ENCODE measurements at places on chromosomes 2 and 18. TPM values are rescaled to one million over a fixed set of nuclear protein-coding genes. Genes with fewer than 3 reads are reported as not detected.

GRCh38 chr2:66507673-66508201 lies 72.8 kb downstream of the MEIS1 start:
- DNase-seq, result no peak

DNA sequence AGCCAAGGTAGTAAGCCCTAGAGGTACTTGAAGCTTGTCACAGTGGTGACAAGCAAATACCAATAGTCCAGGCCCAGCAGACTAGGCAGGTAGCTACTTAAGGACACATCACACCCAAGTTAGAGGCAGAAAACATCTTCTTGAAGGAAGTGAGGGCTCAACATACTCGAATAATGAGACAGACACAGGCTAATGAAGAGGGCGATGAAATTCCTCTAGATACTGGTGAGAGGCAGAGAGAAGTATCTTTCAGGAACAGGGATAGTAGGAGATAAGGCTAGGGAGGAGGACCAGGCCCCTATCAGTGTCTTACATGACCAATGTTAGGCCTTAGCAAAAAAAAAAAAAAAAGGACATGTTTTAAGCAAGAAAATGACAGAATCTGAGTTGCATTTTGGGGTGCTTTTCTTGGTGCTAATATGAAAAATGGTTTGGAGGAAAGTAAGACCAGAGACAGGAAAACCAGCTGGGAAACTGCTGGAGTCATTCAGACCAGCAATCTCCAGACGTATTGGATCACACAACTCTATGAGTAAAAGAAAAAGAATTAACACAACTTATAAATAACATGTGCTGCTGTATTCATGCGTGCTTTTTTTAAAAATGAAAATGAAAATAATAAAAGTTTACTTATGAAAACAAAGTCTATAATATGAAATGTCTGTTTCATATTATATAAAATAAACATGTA lies 37.7 kb downstream of the COBLL1 start:
- DNase-seq, result no peak

DNA sequence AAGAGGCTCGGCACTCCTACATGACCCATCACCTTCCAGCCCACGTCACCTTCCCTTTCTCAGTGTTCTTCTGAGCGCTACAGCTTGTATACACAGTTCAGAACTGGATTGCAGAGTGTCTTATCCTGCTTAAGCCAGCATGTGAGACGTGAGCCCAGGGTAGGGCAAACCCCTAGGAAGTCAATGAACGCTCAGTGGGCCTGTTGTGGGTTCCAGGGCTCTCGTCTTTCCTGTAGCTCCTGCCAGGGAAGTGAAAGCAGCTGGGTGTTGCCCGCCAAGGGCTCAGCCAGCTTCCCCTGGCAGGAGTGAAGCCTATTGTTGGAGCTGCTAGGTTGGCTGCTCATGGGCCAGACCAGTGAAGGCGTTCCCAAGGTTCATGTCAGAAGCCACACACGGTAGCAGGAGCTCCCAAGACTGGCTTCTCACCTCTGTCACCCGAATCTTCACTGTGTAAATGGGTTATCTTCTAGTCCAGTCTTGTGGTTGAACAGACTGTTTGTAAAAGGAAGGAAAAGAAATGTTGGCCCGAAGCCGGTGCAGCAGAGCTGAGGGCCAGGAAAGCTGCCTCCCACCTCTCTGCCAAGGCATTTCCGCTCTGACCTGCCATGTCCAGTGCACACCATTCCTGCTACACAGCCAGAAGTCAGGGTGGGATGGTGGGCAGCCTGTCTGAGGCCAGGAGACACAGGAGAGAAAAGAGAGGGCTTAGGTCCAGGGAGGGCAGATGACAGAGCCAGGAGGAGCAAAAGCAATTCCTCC lies 69.6 kb upstream of the RMDN2 start:
- DNase-seq, result no peak

DNA sequence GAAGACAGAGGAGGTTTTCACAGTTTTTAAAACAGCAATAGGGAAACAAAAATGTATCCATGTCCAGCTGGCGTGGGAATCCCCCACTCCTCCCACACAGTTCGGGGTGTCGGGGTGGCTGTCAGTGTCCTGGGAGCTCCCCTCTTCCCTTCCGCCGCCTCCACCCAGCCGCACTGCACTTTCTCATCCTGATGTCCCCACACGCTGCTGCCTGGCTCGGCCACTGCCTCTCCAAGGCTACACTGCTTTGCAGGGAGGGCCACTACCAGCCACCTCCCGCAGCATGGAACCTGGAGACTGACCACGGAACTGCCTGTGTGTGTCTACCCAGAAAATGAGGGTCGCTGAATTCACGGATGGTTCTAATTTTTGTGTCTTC lies 138.7 kb upstream of the CTDP1 start:
- no peak for DNase-seq

DNA sequence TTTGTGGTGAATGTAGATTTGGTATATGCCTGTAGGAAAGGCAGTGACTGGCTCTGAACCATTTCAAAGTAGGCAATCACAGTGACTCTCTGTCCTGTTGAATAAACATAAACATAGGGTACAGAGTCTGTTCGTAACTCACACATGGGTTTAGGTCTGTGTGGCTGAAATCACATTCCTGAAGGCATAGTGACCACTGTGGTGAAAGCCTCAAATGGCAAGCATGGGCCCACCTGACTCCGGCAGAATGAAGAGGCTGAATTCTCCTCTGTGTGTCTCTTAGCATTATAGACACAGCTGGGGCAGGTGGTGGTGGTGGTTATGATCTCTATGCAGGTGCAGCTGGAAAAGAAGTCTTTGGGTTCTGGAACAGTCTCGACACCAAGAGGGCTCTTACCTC lies 61.2 kb downstream of the ITGA6 start:
- DNase-seq, result no peak

The SULT1C4 gene
- total RNA-seq, result 8.8 TPM

The PARD3B gene
- total RNA-seq, result 12.3 TPM

GRCh38 chr2:31943636-31944225 lies 67.1 kb downstream of the MEMO1 start:
- no peak for DNase-seq

DNA sequence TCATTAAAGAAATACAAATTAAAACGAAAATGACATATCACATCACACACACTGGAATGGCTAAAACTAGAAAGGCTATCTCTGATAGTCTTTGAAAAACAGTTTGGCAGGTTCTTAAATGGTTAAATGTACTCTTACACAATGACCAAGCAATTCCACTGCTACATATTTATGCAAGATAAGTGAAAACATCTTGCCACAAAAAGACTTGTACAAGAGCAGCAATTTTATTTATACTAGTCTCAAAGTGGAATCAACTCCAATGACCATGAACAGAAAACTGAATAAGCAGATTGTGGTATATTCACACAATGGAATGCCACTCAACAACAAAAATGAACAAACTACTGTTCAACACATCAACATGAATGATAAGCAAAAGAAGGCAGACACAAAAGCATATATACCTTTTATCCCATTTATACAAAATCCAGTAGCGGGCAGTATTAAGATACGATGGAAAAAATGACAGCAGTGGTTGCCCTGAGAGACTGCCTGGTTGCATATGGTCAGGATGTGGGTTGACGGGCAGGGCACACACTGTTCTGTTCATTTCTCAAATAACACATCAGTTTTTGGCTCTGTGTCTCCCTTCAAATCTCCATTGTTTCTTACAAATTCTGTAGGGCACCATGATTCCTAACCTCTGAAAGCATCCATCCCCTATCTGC lies 25.4 kb downstream of the SP100 start:
- DNase-seq, result no peak

DNA sequence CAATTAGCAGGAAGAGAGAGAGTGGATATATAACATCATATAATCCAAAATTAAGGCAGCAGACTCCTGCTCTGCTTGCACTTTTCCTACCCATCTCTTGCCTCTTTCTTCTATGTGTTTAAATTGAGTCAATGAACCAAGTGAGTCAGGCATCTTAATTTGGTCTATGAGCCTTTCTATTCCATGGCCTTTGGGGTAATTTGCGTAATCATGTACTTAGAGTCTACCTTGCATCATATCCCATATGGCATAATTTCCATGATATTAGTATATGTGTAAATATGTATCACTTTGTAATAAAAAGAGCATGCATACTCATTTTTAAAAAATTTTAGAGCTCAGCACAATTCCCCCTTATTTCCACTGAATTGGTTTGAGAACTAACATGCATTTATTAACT lies 555.2 kb downstream of the STK39 start:
- DNase-seq, result no peak

The ANKRD30BL gene
- total RNA-seq, result 1.2 TPM

DNA sequence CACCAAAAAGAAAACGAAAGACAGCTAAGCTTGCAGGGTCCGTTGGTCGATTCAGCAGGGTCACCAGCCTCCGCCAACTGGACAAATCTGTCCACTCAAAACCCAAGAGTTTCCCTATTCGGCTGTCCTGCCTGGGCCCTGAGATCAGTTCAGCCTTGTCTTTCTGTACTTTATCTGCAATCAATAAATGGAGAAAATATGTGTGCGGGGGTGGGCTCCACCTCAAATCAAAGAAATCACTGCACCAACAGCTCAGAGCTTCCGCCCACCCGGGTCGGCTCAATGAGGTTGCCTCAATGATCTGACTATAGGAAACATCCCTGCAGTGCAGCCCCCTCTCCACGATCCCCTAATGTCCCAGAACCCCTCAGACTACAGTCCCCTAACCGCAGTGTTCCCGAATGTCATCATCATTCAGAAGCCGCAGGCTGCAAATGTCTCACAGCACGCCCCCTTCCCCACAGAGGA lies 447 bp downstream of the GGCX start:
- no peak for DNase-seq

The CRACDL gene
- total RNA-seq, result 6.4 TPM

The INHBB gene
- total RNA-seq, result 19.4 TPM

The SH3RF3 gene
- total RNA-seq, result 10.8 TPM

DNA sequence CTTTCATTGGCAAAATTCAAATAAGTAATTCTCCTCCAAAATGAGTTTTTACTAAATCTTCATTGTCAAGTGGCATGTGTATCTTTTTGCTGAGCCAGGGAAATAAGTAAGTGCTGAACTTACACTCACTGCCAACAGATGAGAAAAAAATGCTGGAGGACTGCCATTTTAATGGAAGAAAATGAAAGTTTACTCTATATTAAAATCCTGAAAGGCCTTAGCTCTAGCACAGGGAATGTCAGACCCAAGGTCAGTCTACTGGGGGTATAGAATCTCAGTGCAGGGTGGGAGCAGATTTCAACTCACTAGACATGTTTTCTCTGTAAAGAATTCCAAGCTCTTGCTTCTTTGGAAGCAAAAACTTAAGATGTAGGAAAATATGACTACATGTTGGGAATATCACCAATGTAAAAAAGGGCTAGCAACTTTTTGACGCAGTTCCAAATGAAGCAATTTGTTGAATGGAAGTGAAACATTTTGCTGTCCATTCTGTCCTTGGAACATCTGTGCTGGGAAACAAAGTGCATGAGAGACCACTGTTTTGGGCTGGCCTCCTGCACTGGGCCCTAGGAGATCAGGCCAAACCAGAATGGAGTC lies 127.0 kb downstream of the ST6GAL2 start:
- DNase-seq, result no peak

- no peak for DNase-seq
Observed at GRCh38 chr2:158953454-158953853, 15.0 kb upstream of the TANC1 start.

DNA sequence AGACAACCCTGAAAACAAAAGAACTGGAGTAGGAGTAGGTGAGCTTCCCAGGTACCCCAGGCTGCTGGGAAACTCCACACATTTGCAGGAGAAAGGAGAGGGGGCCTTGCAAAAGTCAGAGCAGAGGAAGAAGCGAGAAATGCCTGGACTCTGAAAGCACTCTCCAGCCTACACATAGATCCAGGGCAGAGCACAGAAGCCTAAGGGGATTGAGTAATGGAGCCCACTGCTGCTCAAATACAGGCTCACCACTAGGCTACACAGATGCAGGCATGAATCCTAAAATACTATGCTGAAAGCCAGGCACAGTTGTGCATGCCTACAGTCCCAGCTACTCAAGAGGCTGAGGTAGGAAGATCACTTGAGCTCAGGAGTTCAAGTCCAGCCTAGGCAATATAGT lies 33.4 kb downstream of the OSBPL1A start:
- no peak for DNase-seq

GRCh38 chr2:179553382-179553781 lies 288.8 kb upstream of the SESTD1 start:
- no peak for DNase-seq

- DNase-seq, result no peak
Observed at GRCh38 chr2:12556762-12557161, 160.0 kb upstream of the TRIB2 start.

DNA sequence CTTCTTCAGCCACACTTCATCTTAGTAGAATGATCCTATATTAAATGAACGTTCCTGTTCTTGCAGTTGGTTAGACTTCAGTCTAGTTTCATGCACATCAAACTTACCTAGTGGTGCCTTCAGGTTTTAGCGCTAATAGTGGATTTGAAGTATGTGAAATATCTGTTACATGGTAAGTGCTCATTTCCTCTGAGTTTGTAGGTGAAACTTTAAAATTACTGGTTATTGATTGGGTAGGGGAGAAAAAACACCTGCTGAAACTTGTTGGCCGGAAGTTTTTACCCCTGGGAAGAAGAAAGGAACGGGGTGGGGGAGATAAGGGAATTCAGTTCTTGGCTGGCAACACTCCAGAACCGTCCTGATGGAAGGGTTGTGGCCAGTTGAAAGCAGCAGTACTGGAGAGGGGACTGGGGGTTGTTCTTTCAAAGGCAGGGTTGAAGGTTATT lies 112.8 kb downstream of the SPTBN1 start:
- no peak for DNase-seq

The ALK gene
- total RNA-seq, result 0.74 TPM

- DNase-seq, result no peak
Observed at GRCh38 chr2:112615051-112615450, 30.6 kb downstream of the CHCHD5 start.

DNA sequence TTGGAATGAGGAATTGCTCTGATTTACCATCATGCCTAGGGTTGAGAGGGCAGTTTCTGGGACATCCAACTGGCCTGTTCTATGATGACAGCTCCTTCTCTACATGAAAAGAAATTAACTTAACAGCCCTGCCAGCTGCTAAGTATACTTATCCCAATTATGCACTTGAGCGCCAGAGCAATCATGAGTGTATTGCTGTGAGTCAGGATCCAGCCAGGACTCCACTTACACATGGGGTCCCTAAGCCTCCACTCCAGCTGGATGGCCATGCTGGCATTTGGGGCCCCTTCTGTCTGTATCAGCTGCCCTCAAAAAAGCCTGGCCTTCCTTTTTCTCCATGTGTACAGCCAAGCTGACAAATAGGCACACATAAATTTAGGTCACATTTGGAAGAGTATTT lies 481.9 kb downstream of the TMX3 start:
- no peak for DNase-seq

DNA sequence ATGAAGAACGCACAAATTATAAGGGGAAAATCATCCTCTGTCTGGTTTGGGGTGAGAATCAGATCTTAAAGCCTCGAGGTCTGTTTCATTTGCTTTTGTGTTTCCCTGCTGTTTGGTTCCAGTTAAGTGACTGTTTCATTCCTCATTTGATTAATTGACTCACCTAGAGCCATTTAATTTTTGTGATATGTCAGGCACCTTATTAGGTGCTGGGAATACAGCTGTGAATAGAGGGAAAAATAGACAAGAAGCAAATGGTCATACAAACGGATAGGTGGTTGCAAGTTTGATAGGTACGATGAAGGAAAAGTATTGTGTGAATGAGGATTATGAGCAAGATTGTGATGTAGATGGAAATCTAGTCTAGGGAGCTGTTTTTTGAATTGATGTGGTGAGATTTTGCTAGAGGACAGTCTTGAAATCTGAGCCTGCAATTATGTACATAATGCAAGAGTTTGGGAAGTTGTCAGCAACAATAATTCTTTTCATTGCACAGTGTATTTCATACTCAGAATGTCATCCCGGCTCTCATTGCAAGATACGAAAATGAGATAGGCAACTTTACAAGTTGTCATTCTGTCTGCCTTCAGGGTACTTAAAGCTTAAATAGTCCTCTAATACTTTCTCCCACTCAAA lies 2.2 kb downstream of the ACSL3 start:
- no peak for DNase-seq

The MAP3K19 gene
- total RNA-seq, result not detected

The GALR1 gene
- total RNA-seq, result 0.98 TPM

Measured in vagina (tissue), 2 donors.